ENCODE measurements at places on chromosomes 16 and 17.

GRCh38 chr17:7315570-7316235, 543 bp upstream of the GPS2 start:
- no peak for DNase-seq

DNA sequence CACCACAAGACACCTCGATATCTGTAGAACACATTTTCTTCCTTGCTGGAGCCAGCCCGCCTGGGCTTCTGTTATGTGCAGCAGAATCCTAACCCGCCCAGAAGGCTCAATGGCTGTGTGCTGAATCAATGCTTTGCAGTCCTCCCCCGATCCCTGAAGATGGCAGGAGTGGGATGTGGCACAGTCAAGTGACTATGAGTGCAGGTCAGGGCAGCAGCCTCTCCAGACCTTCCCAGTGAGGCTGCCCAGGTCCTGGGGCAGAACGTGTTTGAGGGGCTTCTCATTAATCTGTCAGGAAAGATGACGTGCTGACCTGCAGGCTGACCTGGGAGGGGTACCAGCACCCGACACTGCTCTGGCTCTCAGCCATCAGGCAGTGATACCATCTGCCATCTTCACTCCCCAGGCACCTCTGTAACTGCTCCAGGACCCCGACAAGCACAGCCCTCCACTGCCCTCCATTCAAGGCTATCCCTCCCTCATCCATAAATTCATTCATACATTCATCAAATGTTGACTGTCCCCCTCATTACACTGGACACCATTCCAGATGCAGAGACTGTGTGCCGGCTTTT, 35.2 kb downstream of the LRRC75A start:
- DNase-seq: no peak

DNA sequence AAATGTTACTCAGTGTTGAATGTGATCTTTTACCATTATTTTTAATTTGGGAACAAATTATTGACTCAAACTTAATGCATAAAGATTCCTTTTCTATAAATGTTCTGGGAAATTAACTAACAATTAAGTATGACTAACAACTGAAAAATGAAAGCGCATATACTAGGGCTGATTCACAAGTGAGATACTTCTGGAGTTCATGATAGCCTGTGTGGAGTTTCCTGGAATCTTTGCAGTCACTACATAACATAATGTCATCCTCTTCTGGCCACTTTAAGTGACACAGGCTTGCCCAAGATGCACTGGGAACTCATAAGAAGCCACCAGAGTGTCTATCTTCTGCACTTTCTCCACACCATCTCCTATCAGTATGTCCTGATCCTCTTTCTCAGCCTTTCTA, 450.3 kb upstream of the CDH11 start:
- no peak for DNase-seq

DNA sequence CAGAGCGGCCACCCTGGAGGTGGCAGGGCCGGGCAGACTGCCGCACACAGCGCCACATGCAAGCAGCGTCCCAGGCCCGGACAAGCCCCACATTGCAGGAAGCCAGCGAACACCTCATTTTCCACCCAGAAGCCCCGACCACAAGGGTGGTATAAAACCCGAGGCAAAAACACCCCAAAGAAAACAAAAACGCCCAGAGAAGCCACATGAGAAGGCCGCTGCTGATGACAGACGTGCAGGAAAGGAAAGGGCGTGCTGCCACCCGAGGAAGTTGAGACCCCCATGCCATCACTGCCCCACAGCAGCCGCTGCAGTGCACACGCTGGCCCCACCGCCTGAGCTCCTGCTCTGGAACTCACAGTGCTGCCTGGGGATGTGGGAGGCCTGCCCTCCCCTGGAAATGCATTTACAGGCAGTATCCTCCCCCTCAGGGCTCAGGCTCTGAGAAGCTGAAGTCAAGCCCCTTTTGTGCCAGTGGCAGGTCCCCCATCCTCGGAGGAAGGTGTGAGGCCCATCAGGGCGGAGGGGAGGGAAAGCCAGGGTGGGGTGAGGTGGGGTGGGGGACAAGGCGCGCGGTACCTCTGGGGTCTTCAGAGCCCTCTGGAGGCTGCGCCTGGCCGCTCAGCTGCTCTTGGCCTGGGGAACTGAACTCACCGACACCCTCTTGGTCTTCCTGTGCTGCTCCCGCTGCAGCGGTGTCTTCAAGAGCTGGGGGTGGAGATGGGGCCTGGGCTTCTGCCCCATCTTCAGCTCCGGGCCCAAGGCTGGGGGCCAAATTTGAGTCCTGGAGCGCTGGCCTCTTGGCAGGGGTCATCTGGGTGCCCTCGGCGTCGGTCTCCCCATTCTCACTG, 62.0 kb downstream of the IL21R start:
- no peak for DNase-seq

- DNase-seq: peak; percentile 81
Measured at GRCh38 chr17:50507871-50508572, at the start of gene MYCBPAP. MYCBPAP (plus strand) TSS chr17:50508439; CDS start chr17:50508675, 236 bp downstream.

GRCh38 chr16:59543641-59544040, 809.5 kb upstream of the GOT2 start:
- no peak for DNase-seq

- DNase-seq: no peak
Measured at GRCh38 chr16:74842413-74842812, 67.8 kb upstream of the FA2H start.

- DNase-seq: no peak
Measured at GRCh38 chr16:68920349-68920748, 77.0 kb downstream of the TANGO6 start.

GRCh38 chr17:83036193-83036592, 43.2 kb upstream of the METRNL start:
- DNase-seq: no peak

- no peak for DNase-seq
Measured at GRCh38 chr16:85366031-85366763, 246.9 kb upstream of the GSE1 start.

- no peak for DNase-seq
Measured at GRCh38 chr17:83005639-83006038, 73.8 kb upstream of the METRNL start.

GRCh38 chr17:68197091-68197996, 50.5 kb upstream of the AMZ2 start:
- DNase-seq: no peak

DNA sequence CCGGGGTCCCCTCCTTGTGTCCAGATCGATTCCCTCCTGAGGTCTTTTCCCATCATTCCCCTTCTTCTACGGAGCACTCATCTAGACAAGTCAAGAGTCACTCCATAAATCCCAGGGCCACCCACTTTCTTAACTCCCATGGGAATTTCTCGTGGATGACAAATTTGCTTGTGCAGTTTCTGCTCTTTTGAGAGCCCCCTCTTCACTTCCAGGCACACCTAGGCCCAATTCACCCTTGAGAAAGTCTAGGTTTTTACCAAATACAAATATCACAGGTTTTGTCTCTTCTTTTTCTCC, 522 bp upstream of the POLDIP2 start:
- DNase-seq: no peak

- no peak for DNase-seq
Measured at GRCh38 chr16:53034306-53034705, 18.4 kb downstream of the CHD9NB start.

DNA sequence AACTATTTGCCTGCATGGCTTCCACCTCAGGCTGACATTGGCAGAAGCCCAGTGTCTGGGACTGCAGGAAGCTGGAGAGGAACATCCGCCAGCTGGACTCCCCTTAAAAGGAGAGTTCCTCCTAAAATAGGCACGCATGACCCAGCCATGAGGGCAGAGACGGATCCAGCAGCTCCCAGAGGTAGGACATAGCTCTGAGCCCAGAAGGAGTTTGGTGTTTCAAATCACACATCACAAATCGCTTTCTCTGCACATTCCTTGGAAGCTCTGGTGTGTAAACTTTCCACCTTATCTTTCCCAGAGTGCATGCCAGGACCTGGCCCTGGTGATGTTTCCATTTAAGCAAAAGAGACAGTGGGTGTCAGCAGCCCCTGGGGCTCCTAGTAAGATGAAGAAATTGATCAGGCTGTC, 231.1 kb upstream of the CDH5 start:
- no peak for DNase-seq

- no peak for DNase-seq
Measured at GRCh38 chr16:61791464-61791863, 244.8 kb downstream of the CDH8 start.

- DNase-seq: no peak
Measured at GRCh38 chr17:48487221-48487620, 43.6 kb downstream of the HOXB1 start.

- no peak for DNase-seq
Measured at GRCh38 chr17:41711669-41712400, at the start of gene GAST. GAST (plus strand) TSS chr17:41712331; CDS start chr17:41715437, 3,106 bp downstream.

DNA sequence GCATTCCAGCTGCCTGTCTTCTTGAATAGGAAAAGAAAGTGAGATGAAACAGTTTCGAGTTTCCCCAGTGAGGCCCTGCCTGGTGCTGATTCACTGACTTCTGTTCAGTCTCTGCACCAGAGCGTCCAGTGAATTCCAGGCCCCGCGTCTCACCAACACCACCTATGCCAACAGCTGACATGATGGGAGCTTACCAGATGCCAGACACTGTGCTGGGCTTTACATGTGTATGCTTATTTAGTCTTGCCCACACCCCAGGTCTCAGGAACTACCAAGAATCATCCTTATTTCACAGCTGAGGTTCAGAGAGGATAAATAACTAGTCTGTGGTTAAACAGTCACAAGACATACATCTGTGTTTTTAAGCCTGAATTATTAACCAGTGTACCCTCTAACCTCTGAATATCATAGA, 29.1 kb upstream of the IRX6 start:
- DNase-seq: no peak

GRCh38 chr16:30180741-30181140, 2.7 kb upstream of the CORO1A start:
- no peak for DNase-seq

DNA sequence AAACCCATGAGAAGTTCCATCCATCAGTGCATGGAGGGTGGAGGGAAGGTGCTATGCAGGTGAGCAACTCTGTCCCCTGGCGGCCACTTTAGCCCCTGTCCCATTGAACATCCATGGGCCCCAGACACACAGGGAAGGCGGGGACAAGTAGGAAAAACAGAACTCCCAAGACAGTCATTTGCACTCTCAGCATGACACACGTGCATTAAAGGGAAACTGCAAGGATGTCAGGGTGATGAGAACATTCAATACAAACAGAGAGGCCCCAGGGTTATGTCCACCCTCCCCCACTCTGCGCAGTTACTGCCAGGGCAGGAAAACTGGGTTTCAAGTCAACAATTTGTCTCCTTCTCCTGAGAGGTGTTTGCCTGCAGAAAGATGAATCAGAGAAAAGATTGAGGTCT, 44.0 kb upstream of the AKTIP start:
- DNase-seq: peak; percentile 28

All from A549 (cell line).